ENCODE measurements at places on chromosomes 6 and 20. TPM values are rescaled to one million over a fixed set of nuclear protein-coding genes. Genes with fewer than 3 reads are reported as not detected.

The MYLIP gene
- total RNA-seq: 21.0 TPM

The MICB gene
- 54.9 TPM for total RNA-seq

The GRM1 gene
- total RNA-seq: not detected

The MLN gene
- not detected for total RNA-seq

The SLC17A2 gene
- not detected for total RNA-seq

The LTA gene
- total RNA-seq: 30.0 TPM

The FRK gene
- 0.14 TPM for total RNA-seq

The C20orf202 gene
- total RNA-seq: 0.11 TPM

The ZNF165 gene
- 0.43 TPM for total RNA-seq

The MMUT gene
- total RNA-seq: 16.5 TPM

The OPRM1 gene
- total RNA-seq: not detected

The PHACTR3 gene
- total RNA-seq: not detected

The MUC22 gene
- total RNA-seq: not detected

The ARHGAP18 gene
- total RNA-seq: 12.4 TPM

The C6orf163 gene
- total RNA-seq: 1.3 TPM

The FOXC1 gene
- total RNA-seq: not detected

The SPATA25 gene
- 0.52 TPM for total RNA-seq

The LHFPL5 gene
- not detected for total RNA-seq
